ENCODE measurements at places on chromosomes 2 and 18.

DNA sequence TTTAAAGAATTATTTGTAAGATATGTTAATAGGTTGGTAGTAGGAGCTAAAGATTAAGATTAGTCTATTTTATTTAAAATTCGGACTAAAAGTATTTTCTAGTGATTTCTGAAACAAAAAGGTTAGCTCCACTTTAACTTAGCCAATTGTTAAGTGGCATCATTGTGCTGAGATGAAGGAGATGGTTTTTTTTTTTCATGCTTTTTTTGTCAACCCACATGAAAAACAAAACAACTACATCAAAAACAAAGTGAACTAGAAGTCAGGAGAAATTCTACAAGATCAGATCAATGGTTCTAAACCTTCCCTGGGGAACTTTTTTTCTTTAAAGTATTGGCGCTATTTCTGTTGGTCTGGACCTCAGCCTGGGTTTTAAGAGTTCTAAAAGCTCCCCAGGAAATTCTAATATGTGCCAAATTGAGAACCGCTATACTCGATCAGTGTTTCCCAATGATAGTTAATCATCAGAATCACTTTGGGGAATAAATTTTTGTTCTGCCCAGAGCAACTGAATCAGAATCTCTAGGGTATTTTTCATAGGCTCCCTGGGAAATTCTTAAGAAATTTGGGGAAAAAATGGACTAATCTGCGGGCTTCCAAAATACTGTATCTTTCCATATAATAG lies 2.3 kb downstream of the ZC3H6 start:
- no peak for DNase-seq

GRCh38 chr2:54015798-54016699 lies 45.3 kb upstream of the PSME4 start:
- peak; percentile 80 for DNase-seq

GRCh38 chr18:6719910-6720683 lies 9.4 kb upstream of the ARHGAP28 start:
- DNase-seq, result peak; percentile 60

- DNase-seq, result no peak
Observed at GRCh38 chr2:160324917-160325316, 124.8 kb upstream of the ITGB6 start.

DNA sequence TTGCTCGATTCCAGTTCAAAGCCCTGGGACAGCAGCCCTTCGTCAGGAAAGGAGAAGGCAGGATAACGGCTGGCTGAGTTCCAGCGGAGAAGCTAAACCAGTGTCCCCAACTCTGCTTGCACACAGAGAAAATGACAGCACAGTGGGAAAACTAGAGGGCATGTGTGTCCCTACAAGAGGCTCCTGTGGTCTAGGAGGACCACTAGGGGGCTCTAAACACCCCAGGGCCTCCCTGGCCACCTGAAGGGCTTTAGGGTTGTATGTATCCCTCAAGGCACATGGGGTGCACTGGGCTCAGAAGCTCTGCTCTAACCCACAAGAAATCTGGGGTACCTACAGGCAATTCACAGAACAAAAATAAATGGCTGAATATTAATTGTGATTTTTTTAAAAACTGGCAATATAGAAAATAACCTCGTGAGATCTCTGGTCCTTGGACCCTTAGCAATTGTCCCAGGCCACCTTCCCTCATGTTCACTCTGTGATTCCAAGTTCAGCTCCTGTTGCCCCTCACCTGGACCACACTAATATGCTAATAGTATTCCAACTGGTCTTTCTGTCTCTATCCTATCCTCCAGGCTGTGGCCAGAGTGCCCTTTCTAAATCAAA lies 17.5 kb downstream of the STAT1 start:
- DNase-seq, result peak; percentile 52

DNA sequence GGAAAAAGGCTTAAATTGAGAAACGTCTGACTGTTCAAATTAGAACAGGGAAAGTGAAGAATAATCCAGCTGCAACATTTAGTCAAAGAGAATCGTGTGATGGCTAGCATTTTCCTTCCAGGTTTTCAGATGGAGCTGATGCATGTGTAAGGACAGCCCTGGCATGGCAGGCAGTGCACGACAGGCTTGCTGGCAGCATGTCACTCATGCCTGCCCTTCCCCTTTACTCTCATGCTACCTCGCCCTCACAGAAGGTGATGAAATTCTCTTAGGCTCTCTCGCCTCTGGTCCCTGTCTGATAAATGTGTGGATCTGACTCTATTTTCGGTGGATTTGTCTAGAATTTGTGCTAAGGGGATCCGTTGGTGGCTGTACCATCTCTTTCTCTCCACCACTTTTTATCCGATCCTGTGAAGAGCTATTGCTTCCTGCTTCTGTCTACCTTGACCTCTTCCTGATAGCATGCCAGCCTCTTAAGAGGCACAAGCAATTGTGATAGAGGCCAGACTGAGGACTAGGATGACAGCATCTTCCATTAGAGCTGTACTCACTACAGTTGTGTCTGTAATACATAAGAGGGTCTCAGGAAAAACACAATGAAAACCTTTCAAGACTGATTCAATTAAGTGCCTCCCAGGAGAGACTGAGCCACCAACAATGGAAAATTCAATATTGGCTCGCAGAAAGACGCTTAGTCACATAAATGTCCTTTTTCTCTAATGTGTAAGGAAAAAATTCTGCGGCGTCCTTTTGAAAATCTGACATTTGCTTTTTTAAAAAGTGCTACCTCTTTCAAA lies 65.6 kb upstream of the NOSTRIN start:
- no peak for DNase-seq

DNA sequence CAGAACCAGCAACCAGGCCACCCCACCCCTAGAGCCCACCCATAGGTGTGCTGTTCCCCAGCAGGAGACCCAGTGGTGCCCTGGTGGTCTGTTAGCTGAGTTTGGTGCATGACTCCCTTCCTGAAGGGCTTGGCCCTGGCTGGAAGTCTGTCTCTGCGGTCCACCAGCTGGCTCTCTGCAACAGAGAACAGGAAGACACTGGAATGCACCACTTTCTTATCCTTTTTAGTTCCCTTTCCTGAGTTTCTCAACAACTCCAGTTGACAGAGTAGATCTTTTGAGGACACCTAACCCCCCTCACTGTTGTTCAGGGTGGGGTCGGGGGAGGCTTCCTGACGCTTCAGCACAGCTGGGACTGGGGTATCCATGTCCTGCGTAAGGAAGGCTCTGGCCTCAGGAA lies 11.9 kb upstream of the RPL37A start:
- no peak for DNase-seq

DNA sequence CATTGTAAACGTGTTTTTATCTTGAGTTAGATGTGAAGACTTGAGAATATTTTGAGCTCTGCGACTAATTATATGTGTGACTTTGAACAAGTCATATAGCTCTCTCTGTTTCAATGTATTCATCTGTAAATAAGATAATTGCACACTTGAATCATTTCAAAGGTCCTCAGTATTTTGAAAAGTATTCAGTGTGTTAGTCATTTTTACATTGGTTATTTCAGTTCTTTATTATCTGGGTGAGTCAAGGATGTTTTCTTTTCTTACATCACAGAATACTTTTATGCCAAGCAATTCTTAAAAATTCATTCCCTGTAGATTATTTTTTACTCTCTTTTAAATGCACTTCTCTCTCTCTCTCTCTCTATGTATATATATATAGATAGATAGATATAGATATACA lies 1098.0 kb upstream of the ZEB2 start:
- peak; percentile 74 for DNase-seq

GRCh38 chr2:232901736-232902578 lies 31.9 kb downstream of the SNORC start:
- DNase-seq, result peak; percentile 84

DNA sequence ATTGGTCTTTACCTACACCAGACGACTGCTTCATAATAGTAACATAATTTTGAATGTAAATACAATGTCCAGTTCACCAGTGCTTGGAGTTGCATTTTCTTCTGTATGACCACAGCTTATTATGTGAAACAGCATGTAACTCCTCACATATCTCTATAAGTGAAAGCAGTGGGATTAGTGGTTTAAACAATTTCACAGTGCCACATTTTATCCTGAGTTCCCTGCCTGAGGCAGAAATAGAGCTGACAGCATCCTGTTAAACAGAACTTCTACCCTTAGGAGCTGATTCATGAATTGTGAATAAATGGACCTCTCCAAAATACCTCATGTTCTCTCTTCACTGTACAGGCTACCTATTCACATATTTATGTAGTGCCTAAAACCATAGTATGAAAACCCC lies 542.3 kb upstream of the VWC2L start:
- DNase-seq, result no peak

- no peak for DNase-seq
Observed at GRCh38 chr2:170744248-170745002, 25.8 kb upstream of the ERICH2 start.

DNA sequence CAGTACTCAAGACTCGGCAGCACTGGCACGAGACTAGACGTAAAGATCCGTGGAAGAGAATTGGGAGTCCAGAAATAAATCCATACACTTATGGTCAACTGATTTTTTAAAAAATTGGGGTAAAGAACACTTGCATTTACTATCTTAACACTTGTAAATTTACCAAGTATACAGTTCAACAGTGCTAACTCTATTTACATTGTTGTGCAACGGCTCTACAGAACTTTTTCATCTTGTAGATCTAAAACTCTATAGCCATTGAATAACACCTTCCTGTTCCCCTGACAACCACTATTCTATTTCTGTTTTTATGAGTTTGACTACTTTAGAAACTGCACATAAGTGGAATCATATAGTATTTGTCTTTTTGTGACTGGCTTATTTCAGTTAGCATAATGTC lies 129.4 kb upstream of the SP3 start:
- DNase-seq, result no peak

GRCh38 chr2:43941966-43942365 lies 53.8 kb downstream of the LRPPRC start:
- DNase-seq, result no peak

GRCh38 chr2:146251328-146251727 lies 1593.5 kb upstream of the ACVR2A start:
- DNase-seq, result peak; percentile 69

GRCh38 chr2:144237830-144238627 lies 281.9 kb downstream of the ZEB2 start:
- no peak for DNase-seq

DNA sequence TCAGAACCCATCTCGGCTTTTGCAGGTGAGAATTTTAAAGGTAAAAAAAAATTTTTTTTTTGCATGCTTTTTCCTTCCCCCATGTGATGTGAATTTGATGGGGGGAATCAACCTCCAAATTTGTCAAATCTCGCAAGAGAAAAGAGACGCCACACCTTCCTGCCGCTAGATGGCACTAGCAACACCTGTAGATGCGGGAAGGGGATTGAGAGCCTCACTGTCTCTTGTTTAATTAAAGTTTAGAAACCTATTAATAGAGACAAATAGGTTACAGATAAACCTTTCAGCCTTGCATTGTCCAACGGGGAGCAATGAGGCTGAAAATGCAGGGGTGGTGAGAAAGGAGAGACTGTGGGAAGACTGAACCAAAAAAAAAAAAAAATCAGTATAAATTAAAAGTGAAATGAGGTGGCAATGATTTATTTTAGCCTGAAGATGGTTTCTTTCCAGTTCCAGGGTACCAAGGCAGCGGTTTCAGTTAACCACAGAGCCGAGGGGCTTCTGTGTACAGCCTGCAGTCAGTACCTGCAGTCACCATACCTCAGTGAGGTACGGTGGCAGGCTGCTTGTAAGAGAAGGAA lies 84.6 kb downstream of the NRP2 start:
- DNase-seq, result peak; percentile 65

DNA sequence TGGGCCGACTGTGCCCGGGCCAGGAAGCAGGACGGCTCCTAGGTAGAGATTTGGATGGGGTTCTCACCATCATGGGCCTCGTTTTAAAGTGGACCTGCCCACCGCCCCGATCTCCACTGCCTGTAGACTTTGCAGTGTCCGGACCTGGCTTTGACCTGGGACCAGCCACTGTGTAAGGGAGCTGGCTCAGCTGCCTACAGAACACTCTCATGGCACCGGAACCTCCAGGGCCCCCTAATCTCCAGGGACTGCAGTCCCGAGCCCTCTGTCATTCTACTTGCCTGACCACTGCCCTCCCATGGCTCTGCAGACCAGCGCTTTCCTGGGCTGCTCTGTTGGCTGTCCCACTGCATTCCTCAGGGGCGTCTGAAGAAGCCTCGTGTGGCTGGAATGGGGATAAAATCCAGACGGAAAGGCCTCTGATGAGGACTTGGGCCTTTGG lies 120.8 kb downstream of the GLI2 start:
- peak; percentile 80 for DNase-seq

DNA sequence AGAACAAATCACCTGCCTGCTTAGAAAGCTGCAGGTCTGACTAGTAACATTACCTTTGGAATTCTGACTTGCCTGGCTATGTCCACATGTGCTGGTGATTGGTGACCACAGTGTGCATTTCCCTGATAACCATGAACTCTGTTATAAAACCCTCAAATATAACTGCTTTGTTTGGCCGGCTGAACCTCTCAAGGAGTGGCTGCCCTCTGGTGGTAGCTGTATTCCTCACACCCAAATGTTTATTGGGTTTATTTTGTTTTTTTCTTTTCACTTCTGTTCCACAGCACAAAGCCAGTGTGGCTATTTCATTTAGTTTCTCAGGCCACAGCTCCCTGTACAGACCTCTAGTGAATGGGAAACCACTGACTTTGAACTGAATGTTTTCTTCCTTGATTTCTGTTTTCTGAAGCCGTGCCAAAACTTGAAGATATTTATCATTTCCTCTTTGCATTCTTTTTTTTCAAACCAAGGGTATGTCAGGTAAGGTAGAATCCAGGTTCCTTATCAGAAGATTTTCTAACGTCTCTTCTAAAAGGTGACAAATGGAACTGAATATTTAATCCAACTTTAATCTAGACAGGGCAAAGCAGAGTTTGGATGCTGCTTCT lies 549.0 kb upstream of the VRK2 start:
- peak; percentile 62 for DNase-seq

DNA sequence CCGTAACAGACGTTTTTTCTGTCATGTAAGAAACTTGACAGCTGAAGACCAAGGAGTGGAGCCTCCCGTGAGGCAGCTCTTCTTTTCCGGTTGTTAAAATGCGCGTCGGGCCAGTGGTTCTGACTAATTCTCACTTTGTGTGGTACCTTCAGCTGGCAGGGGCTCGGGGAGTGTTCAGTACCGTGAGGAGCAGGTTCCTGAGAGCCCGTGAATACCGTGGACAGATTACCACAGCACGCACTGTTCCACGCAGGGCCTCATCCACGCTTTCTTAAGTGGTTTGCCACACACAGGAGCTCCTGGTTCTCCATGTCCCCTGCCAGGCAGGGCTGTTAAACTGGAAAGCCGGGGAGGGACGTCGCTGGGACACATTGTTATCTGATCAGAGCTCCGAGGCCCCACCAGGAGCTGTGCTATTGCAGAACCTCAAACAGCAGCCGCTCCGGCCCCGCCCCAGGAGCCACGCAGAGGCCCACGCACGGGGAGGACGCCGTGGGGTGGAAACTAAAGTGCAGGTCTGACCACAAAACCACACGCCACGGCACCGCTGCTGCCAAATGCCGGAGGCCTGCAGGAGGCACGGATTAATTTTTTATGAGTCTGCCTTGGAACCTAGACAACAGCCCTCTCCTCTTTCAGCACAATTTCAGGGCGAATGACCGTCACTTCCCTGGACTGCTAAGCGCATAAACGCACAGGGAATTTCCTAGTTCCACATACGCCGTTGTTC lies 43.3 kb downstream of the NFATC1 start:
- peak; percentile 47 for DNase-seq

DNA sequence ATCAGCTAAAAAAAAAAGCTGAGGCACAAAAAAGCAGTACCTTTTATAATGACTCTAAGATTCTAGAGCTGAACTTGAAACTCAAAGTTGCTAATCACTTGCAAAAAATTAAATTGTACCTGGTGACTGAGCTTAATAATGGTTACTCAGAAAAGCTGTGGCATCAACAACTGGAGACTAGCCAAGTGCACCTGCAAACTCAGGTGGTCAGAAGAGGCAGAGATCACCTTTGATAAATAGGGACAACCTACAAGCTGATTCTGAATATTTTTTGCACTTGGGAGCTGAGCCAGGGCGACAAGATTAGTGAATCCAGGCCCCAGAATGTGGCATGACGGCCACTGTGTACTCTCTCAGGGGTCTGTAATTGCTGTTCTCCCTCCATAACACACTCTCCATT lies 3.0 kb downstream of the ABHD3 start:
- DNase-seq, result no peak
